ENCODE measurements at places on chromosomes 11 and 22. TPM values are rescaled to one million over a fixed set of nuclear protein-coding genes. Genes with fewer than 3 reads are reported as not detected.

Gene OR10A2
- polyA plus RNA-seq = not detected

GRCh38 chr11:9203691-9204311 lies 61.3 kb downstream of the DENND5A start:
- no peak for DNase-seq

DNA sequence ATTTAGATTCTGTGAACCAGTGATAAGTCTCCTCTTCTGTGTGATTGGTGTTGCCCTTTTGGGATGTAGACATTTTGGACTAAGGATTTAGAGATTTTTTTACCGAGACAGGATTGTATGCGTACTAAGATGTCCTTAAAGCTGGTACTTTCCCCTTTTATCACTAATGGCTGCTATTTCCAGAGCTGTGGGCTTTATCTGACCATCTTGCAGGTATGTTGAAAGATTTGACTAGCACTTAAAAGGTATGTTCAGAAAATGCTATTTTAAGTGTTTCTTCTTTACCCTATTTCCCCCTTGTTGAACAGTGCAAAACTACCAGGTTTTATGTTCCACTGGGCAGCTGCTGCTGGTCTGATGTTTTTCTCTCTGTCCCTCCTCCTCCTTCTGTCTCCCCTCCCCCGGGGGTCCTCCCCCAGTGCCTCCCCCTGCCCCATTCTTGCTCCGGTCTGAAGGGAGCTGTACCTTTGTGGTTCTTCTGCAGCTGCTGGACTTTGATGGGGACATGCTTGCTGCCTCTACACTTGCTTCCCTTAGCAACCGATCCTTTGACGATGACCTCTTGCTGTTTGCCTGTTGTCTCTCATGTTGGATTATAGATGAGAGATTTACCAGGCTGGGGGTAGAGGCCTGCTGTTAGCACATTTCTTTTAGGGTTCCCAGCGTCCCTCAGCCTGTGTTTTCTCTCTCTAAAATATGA lies 59.6 kb downstream of the ZNRF3 start:
- no peak for DNase-seq

DNA sequence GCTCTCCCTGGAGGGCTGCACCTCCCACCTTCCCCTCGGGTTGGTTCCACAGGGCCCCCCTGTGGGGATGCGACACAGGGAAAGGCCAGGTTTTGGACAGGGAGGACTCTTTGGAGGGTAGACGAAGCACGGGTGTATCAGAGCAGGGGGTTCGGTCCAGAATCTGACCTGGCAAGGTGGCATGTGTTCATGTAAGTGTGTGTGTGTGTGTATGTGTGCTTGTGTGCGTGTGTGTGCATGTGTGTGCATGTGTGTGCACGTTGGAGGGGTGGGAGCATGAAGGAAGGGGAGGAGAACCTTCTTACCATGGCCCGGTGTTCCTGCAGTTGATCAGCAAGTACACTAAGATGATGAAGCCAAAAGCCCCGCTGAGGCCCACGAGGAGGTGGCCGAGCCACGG lies 14.7 kb downstream of the IL2RB start:
- no peak for DNase-seq

DNA sequence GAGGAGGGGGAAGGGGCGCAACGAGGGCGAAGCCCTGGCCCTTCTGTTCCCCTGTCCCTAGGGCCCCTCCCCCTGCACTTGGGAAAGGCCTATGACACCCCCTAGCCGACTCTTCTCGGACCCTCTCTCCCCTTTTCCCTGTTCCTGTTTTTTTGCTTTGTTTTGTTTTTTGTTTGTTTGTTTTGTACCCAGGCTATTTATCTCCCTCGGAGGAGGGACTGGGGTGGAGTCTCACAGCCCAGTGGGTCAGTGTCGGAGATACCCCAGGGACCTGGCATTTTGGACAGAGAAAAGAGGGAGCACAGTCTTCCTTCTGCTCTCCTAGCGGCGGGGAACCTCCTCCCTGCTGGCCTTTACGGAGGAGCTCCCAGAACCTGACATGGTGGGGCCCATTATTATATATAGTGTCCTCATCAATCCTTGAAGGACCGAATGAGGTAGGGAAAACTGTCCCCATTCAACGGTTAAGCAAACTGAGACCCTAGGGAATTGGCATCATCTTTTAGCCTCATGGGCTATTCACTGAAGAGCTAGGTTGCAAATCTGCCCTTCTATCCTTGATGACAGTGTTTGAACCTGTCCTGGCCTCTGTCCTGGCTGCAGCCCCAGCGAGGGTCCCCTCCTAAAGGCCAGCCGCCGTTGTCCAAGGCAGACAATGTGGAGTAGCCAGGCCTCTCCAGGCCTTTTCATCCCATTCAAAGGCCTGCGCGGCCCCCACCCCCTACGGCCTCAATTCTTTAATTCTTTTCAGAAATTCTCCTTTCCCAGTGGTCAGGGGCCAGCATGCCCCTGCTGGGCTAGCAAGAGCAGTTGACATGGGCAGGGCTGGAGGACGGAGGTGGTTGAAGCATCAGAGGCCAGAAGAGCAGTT lies 911 bp downstream of the EMID1 start:
- DNase-seq = no peak

DNA sequence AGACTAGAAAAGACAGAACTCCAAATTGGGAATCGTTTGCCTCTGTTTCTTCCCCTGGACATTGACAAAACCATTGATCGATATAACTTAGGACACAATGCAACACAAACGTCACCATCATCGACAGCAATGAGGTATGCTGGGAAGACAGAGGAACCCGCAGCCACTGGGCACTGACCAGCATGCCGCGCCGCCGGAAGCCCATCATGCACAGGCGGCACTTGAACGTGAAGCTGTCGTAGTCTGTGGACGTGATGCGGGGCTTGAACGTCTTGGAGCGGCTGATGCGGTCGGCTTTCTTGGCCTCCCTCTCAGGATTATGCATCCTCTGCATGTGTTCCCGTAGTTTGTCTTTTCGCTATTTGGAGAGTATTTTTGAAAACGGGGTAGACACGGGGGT lies 23.0 kb upstream of the NFRKB start:
- DNase-seq = no peak

DNA sequence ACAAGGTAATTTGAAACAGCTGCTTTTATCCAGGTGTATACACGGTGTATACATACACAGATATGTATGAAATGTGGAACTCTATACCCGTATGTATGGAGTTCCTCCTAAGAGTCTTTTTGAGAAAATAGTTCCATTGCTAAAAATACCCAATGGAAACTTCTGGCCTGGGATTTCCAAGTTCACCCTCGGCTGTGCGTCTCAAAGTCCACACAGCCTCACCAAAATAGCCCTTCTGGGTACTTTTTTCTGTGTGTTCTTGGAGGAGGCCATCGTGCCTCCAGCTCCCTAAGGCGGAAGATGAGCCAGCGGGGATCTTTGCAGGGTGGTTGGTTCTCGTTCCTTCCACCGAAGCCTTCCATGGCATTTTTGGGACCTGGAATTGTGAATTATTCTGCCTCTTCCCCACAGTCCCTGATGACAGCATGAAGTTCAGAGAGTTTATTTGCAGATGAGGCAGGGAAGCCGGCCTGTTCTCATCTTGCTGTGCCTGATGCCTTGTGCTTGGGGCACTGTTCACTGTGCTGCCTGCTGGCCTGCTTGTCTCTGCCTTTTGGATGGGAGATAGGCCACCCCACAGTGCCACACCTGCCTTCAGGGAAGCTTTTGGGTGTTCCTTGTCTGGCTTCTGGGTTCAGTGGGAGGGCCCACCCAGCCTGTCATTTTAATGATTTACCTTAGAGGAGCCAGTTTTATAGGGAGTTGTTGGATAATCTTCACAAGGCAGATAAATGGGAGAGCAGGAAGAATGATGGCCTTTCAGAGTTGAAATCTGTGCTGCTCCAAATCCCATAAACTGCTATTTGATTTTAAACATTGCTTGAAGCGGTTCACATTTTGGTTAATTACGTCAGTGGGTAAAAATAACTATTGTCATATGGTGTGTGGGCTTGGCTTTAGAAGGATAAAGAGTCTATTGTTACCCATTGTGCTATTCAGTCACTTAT lies 112.7 kb upstream of the OR4B1 start:
- peak; percentile 63 for DNase-seq

- DNase-seq = peak; percentile 34
Measured at GRCh38 chr11:30914143-30914762, 328.1 kb upstream of the MPPED2 start.
